ENCODE measurements at places on chromosomes 6 and 20. TPM values are rescaled to one million over a fixed set of nuclear protein-coding genes. Genes with fewer than 3 reads are reported as not detected.

DNA sequence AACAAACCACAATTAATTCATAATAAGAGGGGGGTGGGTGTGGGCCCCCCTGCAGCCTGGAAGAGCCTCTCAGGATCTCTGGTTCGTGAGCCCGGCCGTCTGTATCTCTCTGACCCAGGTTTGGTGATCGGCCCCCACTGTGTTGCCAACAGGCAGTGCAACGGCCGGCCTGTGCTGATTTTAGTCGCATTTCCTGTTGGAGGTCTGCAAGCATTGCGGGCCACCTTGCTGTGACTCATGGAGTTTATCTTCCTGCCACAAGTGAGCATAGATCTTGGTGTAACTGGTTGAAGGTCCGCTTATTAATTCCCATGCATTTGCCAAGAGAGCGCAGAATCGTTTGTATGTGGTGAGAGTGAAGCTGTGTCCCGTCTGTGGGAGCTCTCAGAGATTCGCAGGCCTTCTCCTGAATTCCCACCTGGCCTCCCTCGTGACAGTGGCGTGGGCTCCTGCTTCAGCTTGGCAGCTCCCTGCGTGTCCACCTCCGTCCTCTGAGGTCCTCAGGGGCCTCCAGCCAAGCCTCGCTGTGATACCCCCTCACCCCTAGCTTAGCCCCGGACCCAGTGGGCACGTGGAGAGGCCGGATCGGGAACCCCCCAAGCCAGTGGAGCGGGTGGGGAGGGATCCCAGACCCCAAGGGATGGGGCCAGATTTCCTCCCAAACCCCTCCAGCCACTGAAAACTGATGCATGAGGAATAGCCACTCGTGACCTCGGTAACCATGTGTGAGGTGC lies 269.8 kb downstream of the CDH4 start:
- H3K36me3 ChIP-seq = no peaks in the 10 kb centered on the region
- no peak overlapping the region for H3K27ac ChIP-seq
- DNase-seq = no peak
- H3K4me1 ChIP-seq = no peaks in the 10 kb centered on the region
- peaks cover 4% of the 10 kb centered on the region for H3K27me3 ChIP-seq
- H3K4me3 ChIP-seq = no peak overlapping the region

The IL17F gene
- not detected for total RNA-seq

DNA sequence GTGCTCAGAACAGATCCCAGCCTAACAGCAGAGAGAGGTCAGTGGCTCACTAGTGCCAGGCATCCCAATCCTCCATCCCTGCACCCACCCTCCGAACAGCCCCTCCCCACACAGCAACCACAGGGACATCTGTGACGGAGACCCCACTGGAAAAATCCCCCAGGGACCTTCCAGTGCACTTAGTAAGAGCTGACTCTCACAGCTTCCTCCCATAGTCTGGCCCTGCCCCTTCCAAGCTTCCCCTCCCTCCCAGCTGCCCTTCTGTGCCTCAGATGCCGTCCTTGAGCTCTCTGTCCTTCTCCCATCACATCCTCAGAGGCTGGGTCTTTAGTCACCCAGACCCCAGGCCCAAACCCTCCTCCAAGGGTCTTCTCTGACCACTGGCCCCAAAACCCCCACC lies 9.7 kb upstream of the THBS2 start:
- no peak overlapping the region for H3K4me3 ChIP-seq
- H3K4me1 ChIP-seq = no peaks in the 10 kb centered on the region
- H3K36me3 ChIP-seq = no peaks in the 10 kb centered on the region
- no peak overlapping the region for H3K27ac ChIP-seq

GRCh38 chr6:77038807-77039206 lies 424.5 kb downstream of the HTR1B start:
- DNase-seq = no peak
- no peak overlapping the region for H3K27ac ChIP-seq
- no peaks in the 10 kb centered on the region for H3K36me3 ChIP-seq
- no peaks in the 10 kb centered on the region for H3K27me3 ChIP-seq
- no peak overlapping the region for H3K4me3 ChIP-seq

DNA sequence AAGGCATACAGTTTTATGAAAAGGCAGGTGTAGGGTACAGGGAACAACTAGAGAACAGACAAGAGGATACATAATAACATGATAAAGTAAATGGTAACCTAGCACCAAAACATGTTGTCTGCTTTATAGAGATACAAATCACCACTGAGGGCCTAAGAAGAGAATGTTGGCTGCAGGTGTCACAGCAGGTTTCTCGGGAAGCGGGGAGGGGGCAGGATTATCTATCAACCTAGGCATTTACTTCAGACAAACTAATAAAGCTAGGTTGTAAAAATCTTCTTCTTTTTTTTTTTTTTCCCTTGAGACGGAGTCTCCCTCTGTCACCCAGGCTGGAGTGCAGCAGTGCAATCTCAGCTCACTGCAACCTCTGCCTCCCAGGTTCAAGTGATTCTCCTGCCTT lies 22.7 kb downstream of the PIM1 start:
- no peaks in the 10 kb centered on the region for H3K36me3 ChIP-seq
- H3K27me3 ChIP-seq = no peaks in the 10 kb centered on the region
- H3K27ac ChIP-seq = no peak overlapping the region
- no peaks in the 10 kb centered on the region for H3K4me1 ChIP-seq

The HSF2 gene
- 7.8 TPM for total RNA-seq

Measured in liver (tissue), 10 donors.